ENCODE measurements at places on chromosomes 6 and 20.
A peak's percentile ranks its signal among the peaks of the same experiment; 100 is the strongest.

DNA sequence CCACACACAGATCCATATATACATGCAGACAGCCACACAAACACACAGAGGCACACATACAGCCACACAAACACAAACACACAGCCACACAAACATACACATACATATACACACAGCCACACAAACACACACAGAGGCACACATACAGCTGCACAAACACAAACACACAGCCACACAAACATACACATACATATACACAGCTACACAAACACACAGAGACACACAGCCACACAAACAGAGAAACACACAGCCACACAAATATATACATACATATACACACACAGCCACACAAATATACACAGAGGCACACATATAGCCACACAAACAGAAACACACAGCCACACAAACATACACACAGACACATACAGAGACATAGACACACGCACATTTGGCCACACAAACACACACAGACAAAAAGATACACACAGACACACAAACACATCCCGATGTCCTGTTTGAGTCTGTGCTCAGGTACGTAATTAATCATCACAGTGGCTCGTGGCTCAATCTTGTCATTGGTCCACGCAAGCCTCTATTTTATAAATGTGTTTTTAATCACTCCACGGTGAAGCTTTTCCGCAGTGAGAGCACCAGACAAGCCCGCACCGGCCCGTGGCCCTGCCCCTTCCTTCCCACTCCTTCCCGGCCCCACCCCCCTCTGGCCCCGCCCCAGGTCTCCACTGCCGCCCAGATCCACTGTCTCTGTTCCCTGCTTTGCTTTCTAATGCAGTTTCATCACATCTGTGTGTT, 135.3 kb downstream of the CDH4 start:
- DNase-seq, result no peak

- DNase-seq, result no peak
These were observed 10.4 kb upstream of the TRAF3IP2 start for GRCh38 chr6:111615916-111616612.

DNA sequence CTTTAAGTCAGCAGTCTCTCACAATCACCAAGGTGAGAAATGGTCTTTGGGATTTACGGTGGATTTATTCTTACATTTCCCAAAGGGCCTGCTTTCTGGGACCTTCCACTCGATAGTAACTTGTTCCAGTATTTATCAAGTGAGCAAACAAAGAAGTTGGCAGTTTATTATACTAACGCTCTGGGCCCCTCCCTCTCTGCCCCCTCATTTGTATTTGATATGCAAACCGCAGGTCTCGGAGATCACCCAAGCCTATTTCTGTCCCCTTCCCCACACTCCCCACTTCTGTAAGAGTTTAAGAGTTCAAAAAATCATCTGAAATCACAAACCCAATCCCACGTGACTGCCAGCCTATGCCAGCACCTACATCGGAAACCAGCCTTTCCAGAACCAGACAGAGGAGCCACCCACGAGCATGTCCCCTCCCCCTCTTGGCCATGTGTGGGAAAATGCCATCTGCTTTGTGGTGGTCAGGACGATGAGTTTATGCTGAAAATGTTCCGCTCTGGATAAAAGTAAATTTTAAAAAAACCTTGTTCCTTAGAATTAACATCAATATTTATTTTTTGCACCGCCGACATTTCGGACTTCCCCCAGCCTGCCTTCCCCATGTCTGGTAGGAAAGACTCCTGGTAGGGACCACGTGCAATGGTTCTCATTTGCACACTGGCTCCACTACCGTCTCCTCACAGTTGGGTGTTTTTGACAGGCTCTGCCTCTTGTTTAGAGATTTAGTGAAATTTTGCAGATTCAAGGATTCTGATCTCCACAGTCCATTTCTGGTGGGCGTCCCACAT, 281.0 kb downstream of the TFAP2C start:
- DNase-seq, result no peak

DNA sequence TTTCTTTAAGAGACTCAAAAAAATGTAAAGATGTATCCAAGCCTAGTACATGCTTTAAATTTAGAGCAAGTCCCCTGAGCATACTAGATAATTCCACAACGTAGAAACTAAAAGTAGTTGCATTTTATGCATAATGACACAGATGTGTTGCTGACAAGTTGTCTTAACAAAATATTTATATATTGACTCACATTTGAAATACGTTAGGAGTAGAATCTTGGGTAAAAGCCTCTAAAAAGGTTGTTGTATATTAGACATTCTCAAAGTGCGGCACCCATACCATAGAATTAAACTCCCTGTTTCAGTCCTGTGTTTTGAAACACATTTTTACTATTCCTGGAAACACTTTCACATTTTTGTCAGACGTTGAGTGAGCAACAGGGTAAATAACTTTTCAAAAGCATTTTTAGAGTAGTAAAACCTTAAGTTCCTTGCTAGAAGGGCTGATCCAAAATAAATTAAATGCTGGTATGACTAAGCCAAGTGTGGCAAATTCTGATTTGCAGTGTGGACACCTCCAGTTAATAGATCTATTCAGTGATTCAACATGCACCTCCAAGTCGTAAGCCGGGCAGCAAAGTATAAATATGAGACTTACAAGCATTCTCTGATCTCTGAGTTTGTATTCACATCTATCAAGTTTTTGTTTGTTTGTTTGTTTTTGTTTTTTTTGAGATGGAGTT, 97.5 kb downstream of the GMDS start:
- DNase-seq, result no peak

DNA sequence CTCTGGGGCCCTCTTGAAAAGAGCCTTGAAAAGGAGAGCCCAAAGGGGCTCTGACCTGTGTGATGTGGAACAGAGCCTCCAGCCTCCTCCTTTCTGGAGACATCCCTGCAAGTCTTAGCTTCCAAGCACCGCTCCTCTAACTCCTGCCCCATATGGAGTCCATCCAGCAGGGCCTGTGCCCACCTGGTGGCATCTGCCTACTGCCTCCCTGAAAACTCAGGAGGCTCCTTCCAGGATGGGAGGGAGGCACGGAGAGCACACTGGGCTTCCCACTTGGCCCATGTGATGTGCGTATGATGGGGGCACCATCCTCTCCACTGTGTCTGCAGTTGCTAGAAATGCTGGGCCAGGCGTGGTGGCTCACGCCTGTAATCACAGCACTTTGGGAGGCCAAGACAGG, 98.1 kb downstream of the SYNDIG1 start:
- DNase-seq, result no peak

GRCh38 chr6:47729019-47729418, 30.6 kb downstream of the ADGRF4 start:
- no peak for DNase-seq

- DNase-seq, result peak; percentile 64
These were observed 218.2 kb downstream of the OR2B2 start for GRCh38 chr6:27693766-27694546.

DNA sequence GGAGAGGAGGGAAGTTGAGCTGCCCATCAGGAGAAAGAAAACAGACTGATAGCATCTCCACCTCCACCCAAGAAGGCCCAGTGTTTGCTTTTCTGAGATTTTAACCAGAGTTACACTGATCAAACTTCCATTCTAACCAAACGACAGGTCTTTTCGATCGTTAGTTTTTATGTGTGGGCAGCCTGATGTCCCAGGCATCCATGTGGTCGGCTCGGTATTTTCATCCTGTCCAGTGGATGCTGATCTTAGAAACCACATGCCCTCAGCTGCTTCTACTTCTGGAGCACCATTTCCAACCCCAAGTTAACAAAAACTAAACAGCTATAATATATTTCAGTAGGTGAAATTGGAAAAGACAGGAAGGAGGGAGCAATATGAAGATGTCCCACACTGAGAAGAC, 536.8 kb upstream of the JAG1 start:
- no peak for DNase-seq

DNA sequence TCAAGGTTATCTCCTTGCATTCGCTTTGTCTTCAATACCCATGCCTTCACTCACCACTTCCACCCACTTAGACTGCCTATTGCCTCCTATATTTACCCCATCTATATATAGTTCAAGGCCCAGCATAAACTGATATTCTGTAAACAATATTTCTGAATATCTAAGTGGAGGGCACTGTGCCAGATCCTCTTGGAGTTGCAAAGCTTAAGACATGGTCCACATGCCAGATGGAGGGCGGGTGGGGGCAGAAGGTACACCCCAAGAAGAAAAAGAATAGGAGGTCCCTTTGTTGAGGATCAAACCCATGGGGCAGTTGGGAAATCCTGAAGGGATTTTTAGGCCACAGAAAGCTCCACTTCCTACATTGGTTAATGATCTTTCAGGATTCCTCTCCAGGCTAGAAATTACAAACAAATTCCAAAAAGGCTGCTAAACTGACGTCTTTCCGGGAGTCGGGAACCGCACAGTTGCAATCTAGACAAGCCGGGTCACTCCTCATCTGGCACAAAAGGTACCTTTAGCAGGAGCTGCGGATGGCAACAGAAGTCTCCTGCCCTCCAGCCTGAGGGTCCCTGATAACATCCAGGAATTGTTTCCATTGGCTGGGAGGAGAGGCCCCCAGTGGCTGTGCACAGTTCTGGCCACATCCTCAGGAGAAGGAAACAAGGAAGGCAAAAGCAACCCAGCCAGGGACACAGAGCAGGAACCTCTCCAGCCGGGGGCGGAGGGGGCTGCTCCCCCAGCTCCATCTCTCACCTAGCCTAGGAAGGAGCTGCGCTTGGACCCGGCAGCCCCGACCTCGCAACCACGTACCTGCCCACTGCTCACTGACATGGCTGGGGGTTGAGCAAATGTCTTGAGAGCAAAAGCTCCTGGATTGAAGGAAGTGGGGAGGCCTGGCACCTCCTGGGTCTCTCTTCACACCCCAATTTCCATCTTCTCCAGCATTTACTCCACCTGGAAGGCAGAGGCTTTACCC, 5.9 kb upstream of the LPIN3 start:
- no peak for DNase-seq

GRCh38 chr20:57683881-57684807, 25.7 kb downstream of the PMEPA1 start:
- DNase-seq, result no peak

DNA sequence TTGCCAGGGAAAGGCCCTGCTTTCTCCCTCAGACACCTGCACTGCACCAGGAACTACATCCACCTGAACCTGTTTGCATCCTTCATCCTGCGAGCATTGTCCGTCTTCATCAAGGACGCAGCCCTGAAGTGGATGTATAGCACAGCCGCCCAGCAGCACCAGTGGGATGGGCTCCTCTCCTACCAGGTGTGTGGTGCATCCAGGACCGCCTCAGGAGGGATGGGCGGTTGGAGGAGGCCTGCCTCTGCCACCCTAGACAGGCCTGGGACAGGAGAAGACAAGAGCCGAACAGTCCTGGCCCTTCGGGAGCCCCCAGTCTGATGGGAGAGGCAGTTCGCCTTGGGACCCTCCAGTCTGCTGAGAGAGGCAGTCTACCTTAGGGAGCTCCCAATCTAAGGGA, 24.2 kb downstream of the GLP1R start:
- no peak for DNase-seq

DNA sequence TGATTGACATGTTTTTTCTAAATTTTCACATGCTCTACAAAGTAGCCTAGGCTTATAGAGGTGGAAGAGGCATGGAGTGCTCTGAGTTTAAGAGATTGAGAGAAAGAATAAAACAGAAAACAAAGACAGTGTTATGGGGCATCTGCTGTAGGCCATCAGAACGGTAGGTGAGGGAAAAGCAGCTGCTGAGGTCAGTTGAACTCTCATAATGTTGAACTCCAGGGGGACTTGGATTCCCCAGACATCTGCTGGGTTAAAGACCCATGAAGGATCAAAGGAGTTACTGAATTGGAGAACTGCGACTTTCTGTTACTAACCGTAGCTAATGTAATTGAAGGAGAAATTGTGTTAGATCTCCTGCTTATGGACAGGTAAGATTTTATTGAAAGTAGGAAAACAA, 333.9 kb downstream of the TFAP2B start:
- DNase-seq, result no peak

DNA sequence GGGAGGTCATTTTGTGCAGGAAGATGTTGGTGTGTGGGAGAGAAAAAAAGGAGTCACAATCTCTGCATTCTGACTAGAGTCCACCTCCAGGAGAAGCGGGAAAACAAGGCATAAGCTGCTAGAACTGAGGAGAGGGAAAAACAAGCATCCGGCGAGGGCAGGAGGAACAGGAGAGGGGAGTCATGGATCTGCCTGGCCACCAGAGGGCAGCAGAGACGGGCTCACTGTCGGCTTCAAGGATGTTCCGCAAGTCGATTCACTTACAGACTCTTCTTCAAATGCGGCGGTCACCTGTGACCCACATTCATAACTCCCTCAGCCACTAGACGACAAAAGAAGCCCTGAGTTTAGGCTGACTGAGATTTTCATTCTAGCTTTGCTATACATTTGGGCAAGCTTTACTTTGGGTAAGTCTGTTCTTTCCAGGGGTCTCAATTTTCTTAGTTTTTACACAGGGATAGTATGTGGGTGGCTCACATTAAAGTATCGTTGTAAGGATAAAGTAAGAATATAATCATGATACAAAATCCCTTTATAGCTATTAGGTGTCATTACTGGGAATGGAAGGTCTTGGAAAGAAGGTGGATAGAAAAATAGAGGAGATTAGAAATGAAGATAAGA, 6.6 kb upstream of the BTNL2 start:
- peak; percentile 66 for DNase-seq

- peak; percentile 82 for DNase-seq
These were observed 650 bp upstream of the TTK start for GRCh38 chr6:80003826-80004172.

GRCh38 chr6:132333639-132334520, 67.4 kb downstream of the MOXD1 start:
- peak; percentile 19 for DNase-seq

DNA sequence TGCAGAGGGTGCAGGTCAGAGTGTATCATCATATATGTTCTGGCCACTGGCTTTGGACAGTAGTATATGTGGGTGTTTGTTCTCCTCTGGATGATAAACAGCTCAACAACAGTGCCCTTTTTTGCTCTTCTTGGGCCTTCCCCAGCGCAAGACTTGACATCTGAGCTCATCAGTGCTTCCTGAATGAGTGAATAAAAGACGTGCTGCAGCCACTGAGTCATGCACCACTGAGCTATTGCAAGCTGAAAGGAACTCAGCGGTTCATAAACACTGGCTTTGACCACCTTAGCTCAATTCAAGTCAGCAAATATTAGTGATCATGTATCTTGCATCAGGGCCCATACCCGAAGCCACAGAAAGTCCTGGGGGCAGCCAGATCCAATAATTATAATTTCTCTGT, 105.3 kb upstream of the KCNG1 start:
- DNase-seq, result no peak

DNA sequence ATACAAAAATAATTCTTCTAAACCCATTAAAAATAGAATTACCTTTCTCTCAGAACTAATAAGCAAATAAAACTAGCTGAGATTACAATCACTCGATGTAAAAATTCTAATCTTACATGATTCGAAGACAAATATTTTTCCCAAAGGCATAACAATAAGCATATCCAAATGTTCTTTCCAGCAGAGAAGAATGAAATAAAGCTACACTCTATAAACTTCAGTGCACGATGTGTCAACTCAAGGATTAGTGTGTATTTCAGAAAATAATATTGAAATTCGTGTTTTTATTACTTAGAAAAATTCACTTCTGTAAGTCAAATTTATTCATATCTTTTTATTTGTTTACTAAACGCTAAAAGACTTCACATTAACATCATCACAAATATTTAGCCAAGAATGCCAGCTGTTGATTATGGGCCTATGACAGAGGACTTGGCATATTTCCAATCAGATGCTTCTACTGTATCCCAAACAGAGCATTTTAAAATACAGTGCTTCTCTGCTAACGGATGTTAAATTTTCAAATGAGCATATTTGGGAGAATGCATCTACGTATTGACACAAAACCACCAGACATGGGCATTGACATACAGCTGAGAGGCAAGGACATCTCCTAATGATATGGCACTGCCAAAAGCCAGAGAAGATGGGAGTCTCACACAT, 54.7 kb upstream of the PDE7B start:
- DNase-seq, result no peak

- DNase-seq, result no peak
These were observed 1.6 kb downstream of the SLC22A7 start for GRCh38 chr6:43299338-43300293.

Measured in Kasumi-1 (cell line).